ENCODE measurements at places on chromosomes 11 and 22. TPM values are rescaled to one million over a fixed set of nuclear protein-coding genes. Genes with fewer than 3 reads are reported as not detected.

DNA sequence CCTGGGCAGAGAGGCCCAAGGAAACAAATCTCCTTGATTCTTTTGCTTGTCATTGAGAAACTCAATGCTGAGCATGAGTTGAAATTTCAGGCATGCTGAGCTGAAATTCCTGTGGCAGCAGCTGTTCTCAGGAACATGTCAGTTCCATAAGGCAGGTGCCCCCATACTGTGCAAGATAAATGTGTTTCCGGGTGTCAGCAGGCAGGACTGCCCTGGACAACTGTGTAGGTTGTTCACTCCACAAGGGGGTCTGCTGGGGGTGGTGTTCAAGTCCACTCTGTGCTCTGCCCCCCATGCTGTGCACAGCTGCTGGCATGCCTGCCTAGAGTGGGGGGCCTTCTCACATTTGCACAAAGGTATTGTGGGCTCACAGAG, 133.7 kb downstream of the CTTN start:
- H3K27me3 ChIP-seq: no peaks in the 10 kb centered on the region
- no peak overlapping the region for H3K4me3 ChIP-seq
- H3K27ac ChIP-seq: no peak overlapping the region
- H3K36me3 ChIP-seq: no peaks in the 10 kb centered on the region

The TMPRSS4 gene
- 1.3 TPM for total RNA-seq

DNA sequence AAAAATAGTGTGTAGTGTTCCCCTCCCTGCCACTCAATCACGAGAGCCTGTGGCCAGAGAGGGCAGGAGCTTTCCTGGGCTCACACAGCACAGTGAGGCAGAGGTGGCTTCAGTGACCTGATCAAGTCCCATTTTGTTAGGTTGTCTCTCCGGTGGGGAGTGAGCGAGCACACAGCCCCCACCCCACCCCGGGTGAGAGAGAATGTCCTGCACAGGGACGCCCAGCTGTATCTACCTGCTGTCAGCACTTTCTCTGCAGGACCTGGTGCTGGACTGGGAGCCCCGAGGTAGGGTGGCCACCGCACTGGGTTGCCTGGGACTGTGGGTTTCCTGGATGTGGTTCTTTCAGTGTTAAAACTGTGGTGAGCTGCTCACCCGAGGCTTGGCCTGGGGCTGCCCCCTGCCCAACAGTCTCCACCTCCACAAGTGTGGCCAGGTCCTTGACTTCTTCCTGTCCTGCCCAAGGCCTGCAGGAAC, 6.1 kb downstream of the CAPN5 start:
- H3K4me3 ChIP-seq: no peak overlapping the region
- H3K36me3 ChIP-seq: no peaks in the 10 kb centered on the region
- H3K27ac ChIP-seq: peak overlapping the region; percentile 84
- H3K4me1 ChIP-seq: peaks cover 29% of the 10 kb centered on the region

The ACTN3 gene
- 0.25 TPM for total RNA-seq

Data from ovary (tissue), 10 donors.